ENCODE measurements at places on chromosomes 7 and 10.

DNA sequence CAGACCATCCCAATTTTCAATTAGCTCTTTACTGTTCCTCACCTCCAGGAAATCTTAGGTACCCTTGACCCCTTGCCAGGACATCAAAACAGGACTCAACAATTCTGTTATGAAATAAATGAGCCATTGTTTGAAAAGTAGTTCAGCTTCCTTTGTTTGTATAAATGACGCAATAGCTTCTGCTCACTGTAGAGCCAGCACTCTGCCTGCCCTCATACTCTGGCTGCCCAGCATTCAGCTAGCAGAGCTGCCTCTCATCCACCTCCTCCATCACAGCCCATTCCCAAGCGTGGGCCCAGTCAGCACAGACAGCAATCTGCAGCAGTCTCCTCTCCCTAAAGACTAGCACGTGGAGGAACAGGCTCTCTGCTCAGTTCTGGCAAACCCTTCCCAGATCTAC lies 478.6 kb downstream of the GRID1 start:
- no peak for DNase-seq

- peak; percentile 56 for DNase-seq
Measured at GRCh38 chr7:2558629-2559282, at the start of gene IQCE. TSS of gene IQCE (plus strand) at chr7:2558979. CDS start at chr7:2559182, 203 bp downstream.

- no peak for DNase-seq
Measured at GRCh38 chr10:6528198-6528950, 51.7 kb downstream of the PRKCQ start.

DNA sequence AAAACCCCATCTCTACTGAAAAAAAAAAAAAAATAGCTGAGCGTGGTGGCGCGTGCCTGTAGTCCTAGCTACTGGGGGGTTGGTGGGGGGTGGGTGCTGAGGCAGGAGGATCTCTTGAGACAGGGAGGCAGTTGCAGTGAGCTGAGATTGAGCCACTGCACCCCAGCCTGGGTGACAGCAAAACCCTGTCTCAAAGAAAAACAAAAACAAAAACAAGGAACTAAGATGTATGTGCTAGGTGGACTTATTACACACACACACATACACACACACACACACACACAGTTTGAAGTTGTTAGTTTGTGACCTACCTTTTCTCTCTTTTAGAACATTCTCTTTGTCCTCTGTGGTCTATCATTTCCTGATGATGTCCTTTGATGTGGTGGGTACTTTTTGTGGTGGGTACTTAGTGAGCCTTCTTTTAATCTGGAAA lies 53.5 kb downstream of the EXOC6 start:
- no peak for DNase-seq

DNA sequence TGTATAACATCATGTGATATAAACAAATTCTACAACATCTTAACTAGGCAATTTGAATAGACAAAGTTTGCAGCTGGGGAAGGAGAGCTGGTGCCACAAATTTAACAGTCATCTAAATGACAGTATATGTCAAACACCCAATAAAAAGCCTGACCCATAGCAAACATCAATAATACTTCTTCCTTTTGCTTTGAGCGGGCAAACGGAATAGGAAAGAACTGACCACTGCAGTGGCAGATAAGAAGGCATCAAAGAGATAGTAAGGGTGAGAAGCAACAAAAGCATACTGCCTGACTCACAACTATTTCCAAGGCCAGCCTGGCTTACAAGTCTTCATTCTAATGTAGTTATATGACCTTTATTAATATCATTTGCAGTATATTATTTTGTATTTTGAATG lies 99.9 kb downstream of the LRRN3 start:
- no peak for DNase-seq

- no peak for DNase-seq
Measured at GRCh38 chr10:19683960-19684359, 132.3 kb upstream of the PLXDC2 start.

- DNase-seq: no peak
Measured at GRCh38 chr7:156611014-156612010, 29.3 kb upstream of the RNF32 start.

DNA sequence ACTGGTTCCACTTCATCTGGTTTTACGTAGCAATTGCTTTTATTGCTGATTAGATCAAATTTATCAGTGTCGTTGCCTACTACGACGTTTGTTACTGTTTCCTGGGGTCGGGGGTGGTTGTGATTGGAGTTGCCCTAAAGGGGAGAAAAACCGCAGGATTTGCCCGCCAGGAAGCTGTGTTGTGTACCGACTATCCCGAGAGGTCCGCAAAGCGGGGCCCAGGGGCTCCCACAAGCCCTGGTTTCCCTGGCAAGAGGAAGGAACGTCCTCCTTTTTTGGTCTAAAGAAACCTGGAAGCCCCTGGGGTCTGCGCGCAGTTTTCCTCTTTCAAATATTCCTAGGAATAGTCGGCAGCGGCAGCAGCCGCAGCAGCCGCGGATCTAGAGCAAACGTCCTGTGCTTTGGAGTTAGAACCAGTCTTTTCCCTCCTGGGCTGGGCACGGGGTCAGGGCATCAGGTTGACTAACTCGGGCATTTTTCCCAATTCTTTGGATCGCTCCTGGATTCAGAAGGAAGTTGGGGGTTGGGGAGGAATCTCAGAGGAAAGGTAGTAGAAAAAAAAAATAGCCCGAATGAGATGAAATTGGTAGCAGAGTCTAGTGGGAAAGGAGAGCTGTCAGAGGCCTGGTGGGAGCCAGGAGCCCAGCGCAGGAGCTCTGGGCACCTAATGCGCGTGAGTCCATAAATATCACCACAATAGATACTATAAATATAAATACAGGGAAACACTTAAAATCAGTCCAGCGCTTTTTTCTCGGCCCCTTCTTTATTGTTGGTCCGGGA lies 4.6 kb downstream of the VAX1 start:
- no peak for DNase-seq

DNA sequence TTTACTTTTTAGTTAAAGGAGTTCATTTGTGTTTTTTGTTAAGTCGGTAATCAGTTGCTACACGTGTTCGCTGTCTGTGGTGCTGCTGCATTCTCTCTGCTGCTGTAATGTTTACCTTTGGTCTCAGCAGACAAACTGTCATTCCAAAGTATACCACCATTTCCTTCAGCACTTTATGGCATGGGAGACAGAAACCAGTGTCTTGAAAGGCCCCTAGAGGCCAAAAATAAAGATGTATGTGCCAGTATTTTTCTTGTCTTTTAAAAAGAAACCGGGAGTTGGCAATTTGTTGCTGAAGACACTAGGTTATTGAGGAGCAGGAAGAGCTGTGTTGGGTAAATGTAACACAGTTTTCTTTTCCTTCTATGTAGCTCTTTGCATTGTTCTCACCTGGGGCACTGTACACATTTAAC lies 24.1 kb downstream of the ZNF92 start:
- DNase-seq: peak; percentile 32

DNA sequence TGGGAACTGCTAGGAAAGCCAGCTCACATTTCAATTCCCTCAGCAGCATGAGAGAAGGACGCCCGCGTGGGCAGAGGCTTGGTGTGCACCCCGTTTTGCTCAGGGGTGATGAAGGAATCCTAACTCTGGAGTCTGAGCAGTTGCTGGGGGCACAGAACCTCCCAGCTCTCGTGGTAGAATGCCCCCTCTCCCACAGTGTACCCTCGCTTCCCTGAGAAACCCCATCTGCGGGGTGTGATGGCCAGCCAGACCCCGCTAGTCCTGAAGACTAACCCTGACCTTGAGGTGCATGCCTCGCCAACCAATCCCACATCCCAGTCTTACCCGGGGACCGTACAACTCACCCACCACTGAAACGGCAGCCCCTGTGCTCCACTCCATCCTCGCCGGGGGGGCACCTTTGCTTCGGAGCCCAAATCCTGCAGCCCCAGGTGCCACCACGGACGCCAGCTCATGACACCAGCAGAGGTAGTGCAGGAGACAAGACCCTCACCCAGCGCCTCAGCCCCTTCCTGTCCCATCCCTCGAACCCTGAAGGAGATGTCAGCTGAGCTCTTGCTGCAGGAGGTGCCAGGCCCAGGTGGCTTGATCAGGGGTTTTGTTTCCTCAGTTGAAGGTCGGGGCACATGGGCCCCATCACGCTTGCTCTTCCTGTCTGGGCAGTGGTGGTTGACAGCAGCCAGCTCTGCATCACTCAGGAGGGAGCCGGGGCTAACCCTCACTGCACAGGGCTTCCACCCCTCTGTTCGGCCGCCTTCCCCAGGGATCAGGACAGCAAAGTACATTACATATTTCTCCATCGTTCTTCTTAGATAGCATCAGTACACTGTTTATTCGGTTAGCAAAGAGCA lies 236.5 kb downstream of the MGMT start:
- no peak for DNase-seq

- DNase-seq: no peak
Measured at GRCh38 chr7:85823396-85824080, 636.7 kb upstream of the SEMA3D start.

GRCh38 chr7:110870926-110871325 lies 220.0 kb upstream of the LRRN3 start:
- no peak for DNase-seq

GRCh38 chr7:108167460-108167859 lies 37.3 kb upstream of the LAMB4 start:
- no peak for DNase-seq

DNA sequence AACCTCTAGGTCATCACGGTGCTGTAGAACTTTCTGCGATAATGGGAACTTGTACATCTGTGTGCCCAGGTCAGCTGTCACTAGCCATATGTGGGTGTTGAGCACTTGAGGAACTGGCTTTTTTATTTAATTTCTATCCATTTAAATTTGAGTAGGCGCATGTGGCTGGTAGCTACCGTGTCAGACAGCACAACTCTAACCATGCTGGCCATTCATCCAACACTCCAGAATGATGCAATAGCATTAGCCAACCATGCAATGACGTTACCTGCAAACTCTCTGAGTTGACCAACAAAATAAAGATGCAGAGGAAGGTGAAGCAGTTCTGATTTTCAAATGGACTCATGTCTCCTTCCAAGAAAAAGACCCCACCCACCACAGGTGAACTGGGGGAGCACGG lies 24.4 kb upstream of the CHST15 start:
- DNase-seq: no peak

DNA sequence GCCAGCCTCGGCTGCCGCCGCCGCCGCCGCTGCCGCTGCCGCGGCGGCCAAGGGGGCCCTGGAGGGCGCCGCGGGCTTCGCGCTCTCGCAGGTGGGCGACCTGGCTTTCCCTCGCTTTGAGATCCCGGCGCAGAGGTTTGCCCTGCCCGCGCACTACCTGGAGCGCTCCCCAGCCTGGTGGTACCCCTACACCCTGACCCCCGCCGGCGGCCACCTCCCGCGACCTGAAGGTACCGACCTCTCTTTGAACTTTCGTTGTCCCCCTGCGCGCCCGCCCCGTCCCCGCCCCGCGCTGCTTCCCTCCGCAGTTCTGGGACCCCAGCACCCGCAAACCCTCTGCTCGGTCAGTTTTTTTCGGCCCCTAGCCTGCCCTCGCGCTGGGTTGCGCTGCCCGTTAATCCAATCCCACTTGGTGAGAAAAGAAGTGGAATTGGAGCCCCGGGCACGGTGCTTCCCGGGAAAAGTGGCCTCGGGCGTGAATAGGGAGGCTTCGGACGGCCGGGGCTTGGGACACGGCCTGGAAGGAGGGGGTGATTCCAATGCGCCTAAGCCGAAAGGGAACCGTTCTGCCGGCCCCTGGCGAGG lies 543 bp downstream of the HMX3 start:
- DNase-seq: no peak

GRCh38 chr10:114256822-114257221 lies 17.8 kb downstream of the VWA2 start:
- DNase-seq: no peak

All from retinal pigment epithelial cell (primary cell).